ENCODE measurements at places on chromosomes 3 and 15.

- no peak for DNase-seq
Measured at GRCh38 chr15:47432826-47433225, 284.5 kb upstream of the SEMA6D start.

GRCh38 chr15:69692342-69692741, 239.7 kb downstream of the RPLP1 start:
- no peak for DNase-seq

DNA sequence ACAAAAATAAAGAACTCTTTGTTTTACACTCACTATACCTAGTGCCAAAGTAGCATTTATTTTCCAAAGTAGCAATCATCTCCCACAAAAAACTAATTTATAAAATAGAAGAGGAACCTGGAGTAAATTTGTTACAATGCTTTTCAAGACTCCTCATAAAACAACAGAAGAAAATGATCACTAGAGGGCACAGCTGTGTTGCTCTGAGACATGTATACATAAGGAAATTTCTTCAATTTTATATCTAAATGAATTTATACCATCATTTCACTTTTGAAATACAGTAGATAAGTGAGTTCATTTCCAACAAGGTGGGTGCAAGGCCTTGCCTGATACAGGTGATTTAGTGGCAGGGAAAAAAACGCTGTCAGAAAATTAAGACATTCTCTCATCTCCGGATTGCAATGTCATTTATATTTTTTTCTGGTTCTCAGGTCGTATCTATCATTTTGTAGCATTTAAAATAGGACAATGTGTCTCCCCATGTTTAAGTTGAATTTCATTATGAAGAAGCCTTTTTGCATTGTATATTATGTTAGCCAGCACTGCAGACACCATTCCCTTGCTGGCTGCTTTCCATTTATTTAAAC, 25.3 kb upstream of the ARHGEF26 start:
- no peak for DNase-seq

- DNase-seq, result no peak
Measured at GRCh38 chr3:132638706-132639105, 20.9 kb downstream of the ACAD11 start.

Data from NCI-H524 treated with DMSO at 0.1 percent for 48 hours (cell line).